ENCODE measurements at places on chromosomes 1 and 21. TPM values are rescaled to one million over a fixed set of nuclear protein-coding genes. Genes with fewer than 3 reads are reported as not detected.

Gene TEX38
- 0.35 TPM for total RNA-seq

Gene C1orf52
- total RNA-seq = 18.7 TPM

Gene SERPINC1
- 0.41 TPM for total RNA-seq

Gene GIPC2
- 10.7 TPM for total RNA-seq

Gene DRAM2
- total RNA-seq = 31.9 TPM

Gene DYNLT5
- 1.4 TPM for total RNA-seq

Gene MYCL
- 4.2 TPM for total RNA-seq

Gene GRHL3
- 1.7 TPM for total RNA-seq

Gene CELA2A
- total RNA-seq = not detected

Gene ELAVL4
- total RNA-seq = not detected

Gene SPRR1B
- total RNA-seq = not detected

Gene F5
- total RNA-seq = 3.8 TPM

Gene CFAP74
- not detected for total RNA-seq

Gene KRTAP11-1
- not detected for total RNA-seq

Gene SPRR2E
- total RNA-seq = not detected

Gene ADGRL4
- total RNA-seq = 43.0 TPM

Gene SLC45A3
- 7.2 TPM for total RNA-seq

Gene LCE2C
- not detected for total RNA-seq

Measured in kidney (tissue), 22 donors.